ENCODE measurements at places on chromosomes 13 and 19.

GRCh38 chr19:39934584-39935363, at the start of gene FCGBP:
Gene FCGBP (minus strand): TSS chr19:39934634.
- no peak for DNase-seq

DNA sequence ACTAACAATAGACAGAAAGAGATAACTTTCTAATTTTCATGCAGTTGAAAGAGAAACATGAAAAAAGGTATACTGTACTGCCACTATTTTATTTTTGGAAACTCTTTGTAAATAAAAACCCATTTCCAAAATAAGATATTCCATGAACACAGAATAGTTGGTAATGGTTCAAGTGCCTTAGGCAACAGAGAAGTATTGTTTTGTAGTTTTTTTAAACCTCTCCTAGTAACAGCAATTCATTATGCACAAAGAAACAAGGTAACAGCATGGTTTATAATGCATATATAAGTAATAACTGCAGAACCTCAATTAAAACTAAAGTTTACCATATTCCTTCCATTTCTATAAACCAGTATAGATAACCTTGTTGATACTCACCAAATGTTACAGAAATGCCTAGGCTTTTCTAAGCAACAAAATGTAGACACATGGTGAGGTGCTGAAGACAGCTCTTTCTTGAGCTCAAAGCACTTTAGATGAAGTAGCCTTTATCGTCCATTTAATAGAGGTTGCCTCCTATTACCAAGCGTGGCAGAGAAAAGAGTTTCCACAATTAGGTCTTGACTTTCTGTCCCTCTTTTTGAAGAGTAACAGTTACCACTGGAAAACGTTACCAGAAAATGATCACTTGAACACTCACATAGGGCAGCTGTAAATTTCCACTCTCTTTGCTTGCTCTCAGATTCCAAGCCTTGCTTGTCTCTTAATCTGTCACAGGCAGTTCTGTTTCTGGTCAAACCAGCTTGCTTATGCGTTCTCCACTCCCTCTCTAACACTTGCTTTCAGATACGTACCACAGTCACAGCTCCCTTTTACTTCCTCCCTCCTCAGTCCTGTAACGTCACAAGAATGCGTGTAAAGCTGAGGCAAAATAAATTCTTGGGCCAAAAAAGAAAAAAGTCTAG, 42.9 kb downstream of the CAB39L start:
- peak; percentile 40 for DNase-seq

- no peak for DNase-seq
Observed at GRCh38 chr19:9996541-9996940, 13.8 kb downstream of the COL5A3 start.

DNA sequence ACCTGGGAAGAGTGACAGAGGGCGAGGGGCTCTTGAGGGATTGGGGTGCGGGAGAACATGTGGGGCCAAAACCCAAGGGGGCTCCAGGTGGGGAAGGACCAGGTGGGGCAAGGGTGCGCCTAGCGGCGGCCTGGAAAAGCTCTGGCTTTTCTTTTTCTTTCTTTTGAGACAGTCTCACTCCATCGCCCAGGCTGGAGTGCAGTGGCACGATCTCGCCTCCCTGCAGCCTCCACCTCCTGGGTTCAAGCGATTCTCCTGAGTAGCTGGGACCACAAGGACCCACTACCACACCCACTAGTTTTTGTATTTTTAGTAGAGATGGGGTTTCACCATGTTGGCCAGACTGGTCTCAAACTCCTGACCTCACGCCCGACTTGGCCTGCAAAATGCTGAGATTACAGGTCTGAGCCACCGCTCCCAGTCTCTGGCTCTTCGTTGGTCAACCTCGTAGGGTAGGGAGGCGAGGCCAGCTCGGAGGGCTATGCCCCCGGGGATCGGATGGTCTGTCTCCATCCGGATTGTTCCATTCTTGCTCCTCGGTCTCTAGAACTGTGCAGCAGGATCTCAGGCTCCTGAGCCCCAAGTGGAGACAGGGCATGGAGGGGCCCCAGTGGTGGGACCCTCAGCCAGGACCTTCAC, 3.7 kb downstream of the GADD45B start:
- DNase-seq: no peak

GRCh38 chr13:40969169-40969901, 49.8 kb downstream of the ELF1 start:
- no peak for DNase-seq

- no peak for DNase-seq
Observed at GRCh38 chr13:77653301-77653700, 44.2 kb upstream of the SLAIN1 start.

- DNase-seq: peak; percentile 60
Observed at GRCh38 chr19:13748169-13748828, 16.0 kb upstream of the MRI1 start.

GRCh38 chr13:39876258-39876657, 220.8 kb downstream of the COG6 start:
- DNase-seq: peak; percentile 70

DNA sequence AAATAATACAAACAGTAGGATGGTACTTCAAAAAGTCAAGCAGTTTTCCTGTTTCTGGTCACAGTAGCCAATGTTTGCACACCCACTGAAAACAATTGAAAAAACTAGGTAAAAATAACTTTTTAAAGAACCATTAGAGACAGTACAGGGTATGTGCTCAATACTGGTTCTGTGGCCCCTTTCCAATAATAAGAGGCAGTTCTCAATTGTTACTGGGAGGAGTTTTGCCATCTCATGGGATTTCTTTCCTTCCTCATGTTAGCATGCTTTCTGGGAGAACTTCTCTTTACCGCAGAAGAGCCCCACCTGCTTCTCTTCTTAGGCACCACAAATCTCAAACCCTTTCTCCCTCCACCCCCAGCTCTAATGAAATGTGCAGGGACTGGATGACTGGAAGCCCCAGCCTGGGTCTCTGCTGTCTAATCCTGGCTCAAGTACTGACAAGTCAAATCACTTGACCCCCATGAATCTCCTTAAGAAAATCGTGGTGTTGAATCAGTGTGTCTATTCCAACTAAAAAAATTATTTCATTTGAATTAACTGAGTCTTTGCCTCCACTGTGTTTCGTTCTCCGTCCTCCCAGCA, 14.6 kb downstream of the METTL21C start:
- no peak for DNase-seq

DNA sequence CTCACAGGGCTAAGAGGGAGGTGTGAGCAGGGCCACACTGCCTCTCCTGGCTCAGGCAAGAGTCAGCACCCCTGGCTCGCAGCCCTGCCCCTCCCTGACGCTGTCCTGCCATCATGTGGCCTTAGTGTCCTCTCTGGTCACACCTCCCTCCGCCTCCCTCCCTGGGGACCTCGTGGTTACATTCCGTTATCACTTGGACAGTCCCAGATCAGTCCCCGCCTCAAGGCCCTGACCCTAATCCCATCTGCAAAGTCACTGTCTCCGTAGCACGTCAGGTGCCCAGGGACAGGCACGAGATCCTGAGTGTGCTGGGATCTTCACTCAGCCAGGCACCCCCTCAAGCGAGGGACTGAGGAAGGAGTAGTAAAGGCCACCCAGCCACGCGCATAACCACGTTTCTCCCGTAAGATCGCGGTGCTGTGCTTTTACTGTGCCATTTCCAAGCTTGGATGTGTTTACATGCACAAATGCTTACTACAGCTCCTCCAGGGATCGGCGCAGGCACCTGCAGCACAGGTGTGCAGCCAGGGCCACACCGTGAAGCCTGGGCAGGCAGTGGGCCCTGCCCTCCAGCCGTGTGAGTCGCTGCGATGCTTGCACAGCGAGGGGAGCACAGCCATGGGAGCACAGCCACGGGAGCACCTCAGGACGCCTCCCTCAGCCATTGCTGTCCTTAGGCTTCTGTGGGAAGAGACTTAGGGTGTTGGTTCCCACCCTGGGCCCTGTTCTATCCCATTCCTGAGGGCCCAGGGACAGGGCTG, 10.7 kb upstream of the TMEM255B start:
- DNase-seq: no peak

DNA sequence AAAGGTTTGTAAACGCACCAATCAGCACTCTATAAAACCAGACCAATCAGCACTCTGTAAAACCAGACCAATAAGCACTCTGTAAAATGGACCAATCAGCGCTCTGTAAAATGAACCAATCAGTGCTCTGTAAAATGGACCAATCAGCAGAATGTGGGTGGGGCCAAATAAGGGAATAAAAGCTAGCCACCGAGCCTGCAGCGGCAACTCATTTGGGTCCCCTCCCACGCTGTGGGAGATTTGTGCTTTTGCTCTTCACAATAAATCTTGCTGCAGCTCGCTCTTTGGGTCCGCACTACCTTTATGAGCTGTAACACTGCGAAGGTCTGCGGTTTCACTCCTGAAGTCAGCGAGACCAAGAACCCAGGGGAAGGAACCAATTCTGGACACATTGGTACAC, 28.0 kb downstream of the ZNF175 start:
- DNase-seq: no peak

DNA sequence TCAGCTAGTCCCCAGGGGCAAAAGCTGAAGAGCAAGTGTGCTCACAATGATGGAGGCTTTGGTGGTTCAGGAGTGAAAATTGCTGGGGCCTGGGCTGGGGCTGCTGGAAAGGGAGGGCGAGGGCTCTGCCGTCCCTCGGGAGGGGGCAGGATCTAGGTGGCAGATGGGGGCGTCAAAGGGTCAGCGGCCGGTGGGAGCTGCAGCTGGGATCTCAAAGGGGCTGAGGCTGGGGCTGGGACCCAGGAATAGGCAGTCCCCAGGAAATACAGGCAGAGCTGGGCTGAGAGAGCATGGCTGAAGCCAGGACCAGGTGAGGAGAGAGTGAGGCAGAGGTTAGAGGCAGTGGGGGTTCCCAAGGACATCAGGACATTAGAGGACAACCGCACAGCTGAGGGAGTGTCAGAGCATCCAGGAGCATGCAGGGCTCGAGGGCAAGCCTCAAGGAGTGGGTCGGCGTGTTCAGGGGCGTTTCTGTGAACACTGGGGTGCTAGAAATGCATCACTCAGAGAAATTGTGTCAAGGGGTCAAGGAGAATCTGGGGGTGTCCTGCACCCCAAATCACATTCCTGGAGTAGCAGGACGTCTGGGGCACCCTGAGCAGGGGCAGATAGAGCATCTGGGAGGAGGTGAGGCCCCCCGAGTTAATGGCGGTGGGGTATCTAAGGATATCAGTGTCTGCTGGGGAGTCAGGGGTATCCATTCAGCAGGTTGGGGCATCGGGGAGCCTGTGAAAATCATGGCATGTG, 1.2 kb upstream of the SYNE4 start:
- no peak for DNase-seq

GRCh38 chr19:9608912-9609311, 12.1 kb downstream of the ZNF561 start:
- no peak for DNase-seq

DNA sequence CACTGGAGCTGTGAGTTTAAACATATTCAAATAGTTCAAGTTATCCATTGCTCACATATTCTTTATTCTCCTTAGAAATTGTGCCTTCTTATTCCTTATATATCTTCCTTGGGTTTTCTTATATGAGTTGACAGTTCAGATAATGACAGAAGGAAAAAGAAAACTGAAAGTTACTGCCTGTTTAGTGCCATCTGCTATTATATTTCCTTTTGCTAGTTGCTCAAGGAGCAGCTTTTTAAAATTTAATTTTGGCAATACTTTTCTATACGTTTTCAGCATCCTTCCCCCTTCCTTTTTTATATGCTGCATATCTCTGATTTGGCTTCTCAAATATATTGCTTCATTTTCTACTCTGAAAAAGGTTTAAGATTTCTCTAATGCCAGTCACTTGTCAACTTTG, 903.1 kb upstream of the SPRY2 start:
- no peak for DNase-seq

GRCh38 chr13:66703597-66703996, 526.5 kb downstream of the PCDH9 start:
- DNase-seq: no peak

DNA sequence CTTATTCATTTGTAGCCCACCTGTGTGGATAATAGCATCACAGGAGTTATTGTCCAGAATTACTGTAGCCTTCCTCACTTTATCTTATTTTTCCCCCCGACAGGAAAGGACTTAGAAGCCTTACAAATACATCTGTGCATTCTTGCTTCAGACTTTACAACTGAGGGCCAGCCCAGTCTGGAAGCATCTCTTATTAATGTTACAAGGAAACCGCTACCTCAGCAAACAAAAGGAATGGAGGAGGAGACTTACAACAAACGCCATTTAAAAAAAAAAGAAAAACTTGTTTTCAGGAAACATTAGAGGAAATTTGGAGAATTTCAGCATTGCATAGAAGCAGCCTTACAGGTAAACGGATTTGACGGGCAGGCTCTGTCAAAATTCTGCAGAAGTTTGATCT, 45.2 kb downstream of the GARRE1 start:
- DNase-seq: no peak

DNA sequence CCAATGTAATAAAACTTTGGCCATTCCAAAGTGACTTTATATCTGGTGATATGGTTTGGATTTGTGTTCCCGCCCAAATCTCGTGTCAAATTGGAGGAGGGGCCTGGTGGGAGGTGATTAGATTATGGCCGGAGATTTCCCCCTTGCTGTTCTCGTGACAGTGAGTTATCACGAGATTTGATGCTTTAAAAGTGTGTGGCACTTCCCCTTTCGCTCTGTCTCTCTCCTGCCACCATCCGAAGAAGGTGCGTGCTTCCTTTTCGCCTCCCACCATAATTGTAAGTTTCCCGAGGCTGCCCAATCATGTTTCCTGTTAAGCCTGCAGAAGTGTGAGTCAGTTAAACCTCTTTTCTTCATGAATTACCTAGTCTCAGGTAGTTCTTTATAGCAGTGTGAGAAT, 9.3 kb upstream of the NALCN start:
- DNase-seq: no peak

DNA sequence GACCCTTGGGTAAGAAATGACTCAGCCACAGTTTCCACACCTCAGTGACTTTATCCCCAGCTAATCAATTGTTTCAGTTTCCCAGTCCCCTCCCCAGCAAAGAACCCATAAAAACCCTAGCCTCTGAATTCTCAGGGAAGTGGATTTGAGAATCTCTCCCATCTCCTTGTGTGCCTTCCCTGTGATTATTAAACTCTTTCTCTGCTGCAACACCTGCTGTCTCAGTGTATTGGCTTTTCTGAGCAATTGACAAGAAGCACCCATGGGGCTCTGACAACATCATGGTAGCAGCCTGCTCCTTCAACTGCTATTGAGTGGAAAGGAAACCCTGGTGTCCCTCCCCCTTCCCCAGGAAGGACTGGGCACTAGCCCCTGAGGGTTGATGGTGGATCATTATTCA, 73.7 kb downstream of the UQCRFS1 start:
- DNase-seq: no peak

DNA sequence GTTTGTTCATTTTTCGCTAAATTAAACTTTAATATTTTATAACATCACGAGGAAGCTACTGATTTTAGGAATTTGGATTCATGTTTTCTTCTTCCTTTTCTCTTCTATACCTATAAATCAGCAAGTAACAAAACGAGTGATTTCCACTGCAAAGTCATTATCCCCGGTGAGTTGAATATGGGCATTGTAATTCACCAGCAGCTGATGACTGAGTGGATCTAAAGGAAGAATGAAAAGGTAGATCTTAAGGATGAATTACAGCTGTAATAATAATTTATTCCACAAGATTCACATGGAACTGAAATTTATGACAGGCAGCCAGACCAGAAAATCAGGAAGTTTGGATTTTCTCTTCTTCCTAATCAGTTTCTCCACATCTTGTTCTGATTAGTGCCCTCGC, 111.4 kb downstream of the GPC6 start:
- DNase-seq: no peak

GRCh38 chr19:6739883-6740588, 556 bp downstream of the TRIP10 start:
- DNase-seq: no peak

All from AG08396 (cell line).